Inflammatory macrophage treated with lipopolysaccharide for 4 hours (primary cell): ENCODE measurements at places on chromosomes 2 and 18.

GRCh38 chr2:203869223-203870042 is 1.9 kb downstream of the CTLA4 start:
- no peak for DNase-seq

DNA sequence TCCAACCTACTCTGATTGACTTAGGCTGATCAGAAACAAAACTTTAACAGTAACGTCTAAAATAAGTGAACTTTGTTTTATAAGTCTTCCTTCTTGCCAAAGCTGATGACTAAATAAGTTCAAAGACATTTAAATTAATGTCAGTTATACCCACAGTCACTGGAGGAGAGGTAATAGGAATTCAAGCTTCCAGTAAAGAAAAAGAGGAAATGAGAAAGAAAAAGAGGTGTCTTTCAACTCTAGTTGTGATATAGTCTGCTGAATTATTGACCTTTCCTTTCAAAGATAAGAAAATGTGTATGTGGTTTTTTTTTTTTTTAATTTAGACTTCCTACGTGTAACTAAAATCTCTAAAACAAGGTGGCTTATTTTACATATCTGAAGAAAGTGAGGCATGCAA is 191.5 kb downstream of the SLC8A1 start:
- DNase-seq: no peak

- DNase-seq: no peak
Measured at GRCh38 chr2:175855794-175856453, 146.1 kb downstream of the LNPK start.

DNA sequence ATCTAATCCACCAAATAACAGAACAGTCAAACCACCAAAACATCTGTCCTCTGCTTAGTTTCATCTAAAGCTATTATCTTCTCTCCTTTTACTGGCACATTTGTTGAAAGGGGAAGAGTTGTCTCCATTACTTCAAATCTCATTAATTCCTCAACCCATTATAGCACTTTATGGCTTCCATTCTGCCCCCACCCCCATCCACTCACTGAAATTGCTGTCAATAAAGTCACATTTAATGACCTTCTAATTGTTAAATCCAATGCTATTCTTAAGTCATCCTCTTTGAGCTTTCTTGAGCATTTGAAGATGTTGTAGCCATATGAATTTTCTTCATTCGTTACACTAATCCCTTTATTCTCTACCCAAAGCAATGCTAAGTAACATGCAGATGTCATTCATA is 5.2 kb downstream of the OXER1 start:
- no peak for DNase-seq

DNA sequence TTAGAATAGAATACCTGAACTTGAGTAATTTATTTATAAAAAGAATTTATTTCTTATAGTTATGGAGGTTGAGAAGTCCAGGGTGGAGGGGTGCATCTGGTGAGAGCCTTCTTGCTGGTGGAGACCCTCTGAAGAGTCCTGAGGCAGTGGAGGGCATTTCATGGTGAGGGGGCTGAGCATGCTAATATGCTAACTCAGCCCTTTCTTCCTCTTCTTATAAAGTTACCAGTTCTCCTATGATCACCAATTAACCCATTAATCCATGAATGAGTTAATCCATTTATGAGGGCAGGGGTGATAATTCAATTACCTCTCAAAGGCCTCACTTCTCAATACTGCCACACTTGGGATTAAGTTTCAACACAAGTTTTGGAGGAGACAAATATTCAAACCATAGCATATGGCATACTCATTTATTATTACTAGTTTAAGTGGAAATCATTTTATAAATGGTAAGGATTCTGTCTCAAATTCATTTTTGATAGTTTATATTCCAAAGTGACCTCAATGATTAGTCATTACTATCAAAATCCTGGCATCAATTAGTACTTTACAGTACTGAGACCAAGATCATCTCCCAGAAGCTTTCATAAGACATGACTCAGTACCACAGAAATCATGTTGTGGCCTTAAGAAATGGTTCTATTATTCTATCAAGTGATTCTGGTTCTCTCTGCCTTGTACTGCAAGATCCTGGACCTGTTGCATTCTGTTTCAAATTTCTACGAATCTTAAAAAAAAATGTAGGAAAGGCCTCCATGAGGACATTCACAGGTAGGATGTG is 5.5 kb downstream of the ZNF396 start:
- DNase-seq: no peak

- peak; percentile 24 for DNase-seq
Measured at GRCh38 chr2:40178971-40179370, 272.9 kb downstream of the SLC8A1 start.

- DNase-seq: peak; percentile 85
Measured at GRCh38 chr2:134783912-134784311, 54.5 kb upstream of the ACMSD start.

- no peak for DNase-seq
Measured at GRCh38 chr2:181367411-181367810, 89.8 kb upstream of the ITGA4 start.

DNA sequence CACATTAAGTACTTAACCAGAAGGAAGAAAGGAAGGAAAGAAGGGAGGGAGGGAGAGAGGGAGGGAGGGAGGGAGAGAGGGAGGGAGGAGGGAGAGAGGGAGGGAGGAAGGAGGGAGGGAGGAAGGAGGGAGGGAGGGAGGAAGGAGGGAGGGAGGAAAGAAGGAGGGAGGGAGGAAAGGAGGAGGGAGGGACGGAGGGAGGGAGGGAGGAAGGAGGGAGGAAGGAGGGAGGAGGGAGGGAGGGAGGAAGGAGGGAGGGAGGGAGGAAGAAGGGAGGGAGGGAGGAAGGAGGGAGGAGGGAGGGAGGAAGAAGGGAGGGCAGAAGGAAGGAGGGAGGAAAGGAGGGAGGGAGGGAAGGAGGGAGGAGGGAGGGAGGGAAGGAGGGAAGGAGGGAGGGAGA is 363.3 kb downstream of the MBD2 start:
- no peak for DNase-seq

- DNase-seq: no peak
Measured at GRCh38 chr2:104468846-104469245, 385.1 kb upstream of the POU3F3 start.

GRCh38 chr2:125272651-125273050 is 1247.6 kb downstream of the CNTNAP5 start:
- no peak for DNase-seq

GRCh38 chr18:49227441-49228165 is 232.8 kb downstream of the DYM start:
- peak; percentile 80 for DNase-seq

DNA sequence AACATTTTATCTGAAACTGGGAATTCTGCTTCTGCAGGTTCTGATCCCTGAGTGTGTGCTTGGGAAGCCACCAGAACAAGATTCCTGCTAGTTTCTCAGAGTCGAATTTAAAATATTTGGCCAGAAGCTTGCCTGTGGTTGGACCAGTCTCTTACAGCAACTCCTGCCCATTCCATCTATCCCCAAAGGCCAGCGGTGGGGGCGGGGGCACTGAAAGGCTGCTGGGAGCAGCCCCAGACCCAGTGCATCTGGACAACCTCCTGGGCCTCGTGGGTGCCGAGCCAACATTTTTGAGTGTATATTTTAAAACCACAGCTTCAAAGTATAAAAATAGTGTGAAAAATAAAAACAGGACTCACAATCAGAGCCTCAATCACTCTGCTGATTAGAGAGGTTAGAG is 38.6 kb upstream of the ZFP36L2 start:
- DNase-seq: no peak

- no peak for DNase-seq
Measured at GRCh38 chr2:224971214-224971613, 71.1 kb downstream of the DOCK10 start.

DNA sequence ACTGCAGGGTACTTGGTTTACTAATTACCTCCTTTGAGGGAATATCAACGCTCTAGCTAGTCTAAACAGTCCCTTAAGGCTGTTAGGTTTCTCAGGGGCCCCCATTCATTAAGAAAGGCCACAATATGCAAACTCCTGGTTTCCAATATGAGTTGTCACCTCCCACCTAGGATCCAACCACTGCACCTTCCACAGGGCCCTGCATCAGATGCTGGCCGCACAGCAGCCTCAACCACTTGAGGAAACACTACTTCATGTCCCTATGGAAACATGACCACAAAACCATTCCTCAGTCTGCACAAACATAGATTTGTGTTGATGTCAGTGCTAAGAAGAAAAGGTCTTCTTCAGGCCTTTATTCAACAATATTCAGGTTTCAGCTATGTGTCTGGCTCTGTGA is 40.9 kb downstream of the STAT4 start:
- no peak for DNase-seq

GRCh38 chr2:166610180-166610912 is 116.3 kb upstream of the SCN7A start:
- DNase-seq: no peak

DNA sequence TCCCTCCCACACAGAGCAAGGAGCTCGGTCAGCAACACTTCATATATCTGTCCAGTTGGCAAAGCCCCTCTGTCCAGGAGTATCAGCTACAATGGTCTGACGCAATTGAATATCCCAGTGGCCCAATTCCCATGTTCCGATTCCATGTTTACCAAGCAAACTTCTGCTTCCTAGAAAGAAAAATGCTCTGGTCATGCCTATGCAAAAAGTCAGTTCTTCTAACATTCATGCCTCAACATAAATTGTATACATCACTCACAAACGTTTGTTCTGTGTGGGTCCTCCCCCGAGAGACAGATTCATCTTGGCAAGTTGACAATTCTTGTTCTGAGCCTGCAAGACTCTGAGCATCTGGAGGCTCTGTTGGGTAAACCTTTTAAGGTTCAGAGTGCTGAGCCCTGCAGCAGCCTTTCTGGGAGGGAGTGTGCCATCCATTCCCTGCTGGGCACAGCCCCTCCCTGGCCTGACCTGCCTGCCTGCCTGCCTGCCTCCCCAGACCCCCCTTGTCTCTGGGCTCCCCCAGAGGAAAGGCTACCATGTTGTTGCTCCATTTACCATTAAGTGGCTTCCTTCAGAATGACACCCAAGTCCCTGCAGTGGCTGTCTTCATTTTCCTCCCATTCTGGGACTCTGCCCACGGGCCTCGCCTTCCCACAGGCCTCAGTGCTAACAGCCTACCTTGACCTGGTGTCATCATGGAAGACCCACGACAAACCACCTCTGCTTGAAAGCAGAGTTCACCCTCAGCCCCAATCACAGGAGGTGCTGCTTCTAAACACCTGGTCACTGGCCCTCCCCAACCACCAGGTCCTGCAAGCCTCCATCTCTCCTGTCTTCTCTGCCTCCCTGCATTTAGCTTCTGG is 37.6 kb upstream of the TAF1B start:
- no peak for DNase-seq

DNA sequence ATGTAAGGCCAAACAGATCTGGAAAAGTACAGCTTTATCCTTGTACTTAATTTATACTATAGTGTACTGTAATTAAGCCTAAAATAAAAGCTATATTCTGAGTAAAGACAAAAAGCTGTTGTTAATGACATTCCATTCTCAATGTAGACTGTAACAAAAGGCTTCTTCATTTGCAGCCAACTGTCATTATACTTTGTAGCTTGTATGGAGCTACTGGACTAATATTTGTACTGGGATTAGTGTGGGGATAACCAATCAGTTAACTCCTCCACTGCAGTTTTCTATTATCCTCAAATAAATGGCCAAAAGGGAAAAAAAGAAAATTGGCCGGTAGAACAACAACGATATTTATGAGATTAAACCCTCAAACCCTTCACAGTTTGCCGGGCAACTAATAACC is 66.5 kb downstream of the STK39 start:
- no peak for DNase-seq

DNA sequence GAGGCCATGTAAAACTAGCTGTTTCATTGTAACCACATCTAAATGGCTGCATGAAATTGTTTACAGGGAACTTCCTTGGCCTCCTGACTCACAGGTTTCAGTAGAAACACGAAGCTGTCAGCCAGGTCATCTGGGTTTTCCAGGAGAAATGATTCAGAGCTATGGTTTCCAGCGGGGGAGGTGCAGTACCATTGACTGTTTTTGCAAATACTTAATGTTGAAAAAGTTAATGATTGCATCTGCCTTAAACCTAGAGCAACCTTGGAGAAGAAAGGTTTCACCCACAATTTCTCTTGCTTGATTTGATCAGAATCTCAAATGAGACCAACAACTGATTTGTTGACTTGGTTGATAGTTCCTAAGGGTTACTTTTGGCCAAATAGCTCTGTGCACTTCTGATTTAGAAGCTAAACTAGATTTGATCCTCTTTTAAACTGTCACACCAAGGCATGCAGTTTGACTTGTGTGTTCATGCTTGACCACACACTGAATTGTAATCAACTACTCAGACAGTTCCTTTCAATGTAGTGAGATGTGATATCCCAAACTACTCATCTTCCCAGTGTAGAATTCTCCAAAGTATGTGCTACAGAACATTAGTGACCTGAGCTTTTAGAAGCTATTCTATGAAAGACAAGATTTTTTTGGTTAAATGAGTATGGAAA is 193.5 kb upstream of the CHST9 start:
- no peak for DNase-seq

- no peak for DNase-seq
Measured at GRCh38 chr2:56287508-56287907, 103.7 kb downstream of the CCDC85A start.

GRCh38 chr18:42159146-42159545 is 204.1 kb downstream of the PIK3C3 start:
- no peak for DNase-seq

- no peak for DNase-seq
Measured at GRCh38 chr2:25347205-25347815, 5.6 kb upstream of the DNMT3A start.

- DNase-seq: no peak
Measured at GRCh38 chr18:26956863-26957262, 91.4 kb upstream of the AQP4 start.

- DNase-seq: peak; percentile 84
Measured at GRCh38 chr2:208311321-208311720, 45.3 kb downstream of the PIKFYVE start.

- DNase-seq: no peak
Measured at GRCh38 chr2:104385743-104386142, 468.2 kb upstream of the POU3F3 start.

- no peak for DNase-seq
Measured at GRCh38 chr2:216918088-216918680, 58.3 kb upstream of the TNP1 start.

GRCh38 chr2:123785332-123785731 is 239.8 kb upstream of the CNTNAP5 start:
- no peak for DNase-seq

DNA sequence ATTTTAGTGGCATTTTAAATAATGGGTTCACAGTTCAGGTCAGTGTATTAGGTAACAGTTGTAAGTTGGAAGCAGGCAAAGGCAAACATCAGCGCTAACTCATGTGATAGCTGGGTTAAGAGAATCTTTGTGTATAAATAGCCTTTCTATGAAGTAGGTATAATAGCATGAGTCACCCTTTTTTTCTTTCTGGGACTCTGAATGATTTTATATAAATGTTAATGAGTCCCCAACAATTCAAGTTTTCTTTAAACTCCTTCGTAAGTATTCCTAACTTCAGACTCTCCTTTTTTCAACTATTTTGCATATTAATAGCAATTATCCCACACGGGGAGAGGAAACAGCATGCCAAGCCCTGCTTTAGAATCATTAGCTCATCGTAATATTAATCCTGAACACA is 384.3 kb downstream of the PIK3C3 start:
- DNase-seq: no peak

GRCh38 chr2:54610700-54611099 is 112.8 kb upstream of the EML6 start:
- DNase-seq: no peak
